Erythroblast (primary cell): ENCODE measurements at places on chromosomes 11 and 22.

- DNase-seq: no peak
Measured at GRCh38 chr11:111983187-111983986, 41.8 kb upstream of the DLAT start.

DNA sequence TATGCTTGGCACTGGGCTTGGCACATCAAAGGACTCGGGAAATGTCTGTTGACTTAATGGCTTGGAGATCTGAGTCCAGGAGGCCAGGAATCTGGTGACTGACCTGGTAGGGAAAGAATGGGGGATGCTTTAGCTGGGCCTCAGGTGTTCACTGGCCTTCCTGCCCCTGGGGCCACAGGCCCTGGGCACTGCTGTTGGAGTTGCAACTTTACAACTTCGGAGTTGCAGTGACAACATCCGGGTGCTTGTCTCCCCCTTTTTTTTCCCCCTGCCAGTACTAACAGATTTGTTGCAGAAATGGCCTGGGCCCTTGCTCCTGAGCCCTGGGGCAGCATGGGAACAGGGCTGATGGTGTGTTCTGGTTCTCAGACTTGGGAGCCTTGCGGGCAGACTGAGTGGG is 23.8 kb downstream of the OSBP2 start:
- DNase-seq: no peak

DNA sequence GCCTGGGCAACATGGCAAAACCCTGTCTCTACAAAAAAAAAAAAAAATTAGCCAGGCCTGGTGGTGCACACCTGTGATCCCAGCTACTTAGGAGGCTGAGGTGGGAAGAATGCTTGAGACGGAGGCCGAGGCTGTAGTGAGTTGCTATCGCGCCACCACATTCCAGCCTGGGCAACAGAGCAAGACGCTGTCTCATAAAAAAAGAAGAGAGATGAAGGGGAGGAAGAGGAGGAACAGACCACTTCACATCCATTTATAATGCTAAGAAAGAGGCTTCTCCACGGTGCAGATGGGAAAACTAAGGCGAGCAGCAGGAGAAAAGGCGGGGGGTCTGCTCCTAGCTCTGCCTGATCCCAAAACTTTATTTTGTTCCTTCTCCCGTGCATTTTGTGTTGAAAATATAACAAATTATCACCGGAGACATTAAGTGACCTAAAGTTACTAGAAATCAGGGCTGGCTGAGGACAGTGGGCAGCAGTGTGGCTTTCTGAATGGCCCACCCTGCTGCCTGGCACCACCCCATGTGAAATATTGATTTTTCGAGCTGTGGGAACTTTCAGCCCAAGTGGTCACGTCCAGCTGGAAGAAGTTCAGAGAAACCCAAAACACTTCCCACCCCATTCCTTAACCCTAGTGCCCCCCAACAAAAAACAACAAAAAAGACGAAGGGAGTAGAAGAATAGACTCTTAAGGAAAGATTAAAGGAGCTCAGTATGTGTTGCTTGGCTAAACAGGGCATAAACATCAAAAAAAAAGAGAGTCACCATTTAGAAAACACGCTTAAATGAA is 9.5 kb downstream of the MYH9 start:
- DNase-seq: no peak

DNA sequence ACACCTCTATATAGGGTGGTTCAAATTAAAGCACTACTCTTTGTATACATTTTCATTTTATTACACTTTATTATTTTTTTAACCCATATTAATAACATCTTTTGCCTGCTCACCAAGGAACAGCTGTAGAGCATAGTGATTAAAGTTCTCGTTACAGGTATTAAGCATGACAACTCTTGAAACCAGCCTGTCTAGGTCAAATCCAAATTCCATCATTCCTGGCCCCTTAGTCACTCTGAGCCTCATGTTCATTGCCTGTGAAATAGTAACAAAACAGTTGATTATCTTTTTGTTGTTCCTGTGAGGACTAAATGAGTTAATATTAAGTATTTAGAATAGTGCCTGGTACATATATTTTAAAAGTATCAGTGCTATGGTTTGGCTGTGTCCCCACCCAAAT is 334.5 kb downstream of the RAB38 start:
- DNase-seq: no peak

DNA sequence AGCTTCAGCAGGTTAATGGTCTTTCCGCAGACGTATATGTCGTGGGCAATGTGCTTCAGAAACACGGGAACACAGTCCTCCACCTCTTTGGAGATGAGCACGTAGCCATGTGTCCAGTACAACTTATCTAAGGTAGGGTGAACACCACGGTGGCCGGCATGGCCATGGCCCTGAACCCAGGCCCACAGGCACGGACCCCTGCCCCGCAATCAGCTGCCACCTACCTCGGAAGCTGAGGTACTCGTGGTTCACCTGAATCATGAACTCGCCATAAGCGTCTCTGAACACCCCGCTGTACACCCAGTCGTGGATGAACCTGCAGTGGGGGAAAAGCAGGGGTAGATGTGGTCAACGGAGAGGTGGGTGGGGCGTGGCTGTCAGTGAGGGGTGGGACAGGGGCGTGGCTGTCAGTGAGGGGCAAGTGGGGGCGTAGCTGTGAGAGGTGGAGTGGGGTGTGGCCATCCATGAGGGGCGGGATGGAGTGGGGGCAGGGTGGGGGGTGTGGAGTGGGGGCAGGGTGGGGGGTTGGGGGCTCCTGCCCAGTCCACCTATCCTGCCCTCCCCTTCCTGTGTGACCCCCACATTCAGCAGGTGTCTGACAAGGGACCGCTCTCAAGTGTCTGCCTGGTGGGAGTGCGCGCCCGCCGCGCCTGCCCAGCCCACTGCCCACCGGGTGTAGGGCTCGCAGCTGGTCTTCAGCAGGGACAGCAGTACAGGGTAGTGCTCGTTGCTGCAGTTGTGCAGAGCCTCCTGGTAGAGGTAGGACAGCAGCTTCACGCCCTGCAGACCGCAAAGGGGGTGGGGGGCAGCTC is 18.6 kb downstream of the TUBGCP6 start:
- DNase-seq: no peak

GRCh38 chr11:108790501-108791299 is 125.8 kb downstream of the DDX10 start:
- no peak for DNase-seq

GRCh38 chr22:42203609-42204008 is 66.8 kb downstream of the TCF20 start:
- no peak for DNase-seq

DNA sequence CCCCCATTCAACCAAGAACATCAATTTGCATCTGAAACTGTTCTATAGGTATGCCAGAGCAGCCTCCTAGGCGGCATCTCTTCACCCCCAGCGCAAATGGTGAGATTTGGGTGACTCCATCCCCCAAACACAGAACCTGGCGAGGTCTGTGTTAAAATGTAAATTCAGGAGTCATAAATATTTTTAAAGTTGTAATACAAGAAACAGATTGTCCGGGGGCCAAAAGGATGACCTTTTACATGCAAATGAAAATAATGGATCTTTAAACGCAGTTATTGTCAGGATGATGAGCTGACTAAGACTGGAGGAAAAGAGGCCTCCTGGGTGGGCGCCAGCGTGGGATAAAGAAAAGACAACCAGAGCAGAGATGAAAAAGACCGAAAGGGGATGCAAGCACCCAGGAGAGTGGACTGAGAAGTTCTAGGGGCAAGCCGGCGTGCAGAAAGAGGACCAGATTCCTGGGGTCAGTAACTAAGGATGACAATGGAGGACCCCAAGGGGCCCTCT is 16.0 kb upstream of the ADA2 start:
- DNase-seq: no peak

DNA sequence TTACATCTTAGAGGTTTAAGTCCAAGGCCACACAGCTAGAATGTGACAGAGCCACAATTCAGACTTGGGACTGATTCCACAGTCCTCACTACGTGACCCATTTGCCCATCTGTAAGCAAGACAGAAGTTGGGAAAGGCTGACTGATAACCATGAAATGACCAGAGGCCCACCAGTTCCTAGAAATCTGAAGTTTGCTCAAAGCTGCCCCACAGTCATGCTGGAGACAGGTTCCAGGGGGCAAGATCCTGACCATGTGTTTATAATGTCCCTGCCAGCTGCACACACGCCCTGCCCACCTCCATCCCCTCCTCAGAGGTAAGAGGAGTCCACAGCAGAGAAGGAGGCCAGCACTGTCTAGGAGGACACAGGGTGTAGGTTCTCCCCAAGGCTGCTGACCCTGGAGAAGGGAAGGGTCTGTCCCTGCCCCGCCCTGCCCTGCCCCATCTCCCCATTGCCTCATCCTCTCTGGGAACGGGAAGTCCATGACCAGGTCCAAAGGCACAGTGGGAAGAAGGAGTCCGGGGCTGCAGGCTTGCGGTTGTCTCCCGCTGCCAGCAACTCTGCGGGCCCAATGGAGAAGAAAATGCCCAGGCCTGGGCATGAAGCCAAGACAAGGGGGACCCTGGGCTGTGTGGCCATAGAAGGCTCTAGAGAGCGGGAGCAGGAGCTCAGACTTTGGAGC is 11.9 kb upstream of the OAF start:
- DNase-seq: no peak

- no peak for DNase-seq
Measured at GRCh38 chr11:8025123-8025522, 38.0 kb downstream of the EIF3F start.

DNA sequence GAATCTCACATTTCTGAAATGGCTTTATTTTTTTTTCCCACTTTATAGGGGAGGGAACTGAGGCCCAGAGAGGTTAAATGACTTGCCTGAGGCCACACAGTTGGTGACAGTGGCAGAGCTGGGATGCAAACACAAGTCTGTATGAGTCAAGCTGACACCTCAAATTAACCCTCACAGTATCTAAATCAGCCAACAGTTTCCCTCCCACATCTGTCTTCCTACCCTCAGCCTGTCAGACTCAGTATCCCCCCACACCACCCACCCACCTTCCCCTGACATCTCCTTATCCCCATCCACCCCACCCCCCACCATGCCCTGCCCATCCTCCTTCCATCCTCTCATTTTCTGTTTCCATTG is 95.2 kb downstream of the TP53I11 start:
- no peak for DNase-seq

DNA sequence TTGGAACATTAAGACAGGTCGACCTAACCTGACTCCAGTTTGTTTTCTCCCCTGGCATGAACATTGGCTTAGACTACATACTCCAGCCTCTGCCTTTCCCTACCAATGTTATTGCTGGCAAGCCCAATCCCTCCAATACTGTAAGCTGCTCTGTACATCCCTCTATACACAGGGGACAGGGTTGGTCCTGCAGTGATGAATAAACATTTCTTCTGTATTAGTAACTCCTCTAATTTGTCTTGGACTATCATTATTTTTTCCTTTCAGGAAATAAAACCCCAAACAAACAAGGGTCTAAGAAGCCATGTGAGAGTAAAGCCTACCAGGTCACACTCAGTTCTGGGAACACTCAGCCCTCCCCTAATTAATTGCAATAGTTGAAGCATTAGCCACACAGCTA is 35.1 kb upstream of the FJX1 start:
- DNase-seq: no peak

GRCh38 chr11:12148882-12149281 is 38.5 kb downstream of the MICAL2 start:
- DNase-seq: no peak

DNA sequence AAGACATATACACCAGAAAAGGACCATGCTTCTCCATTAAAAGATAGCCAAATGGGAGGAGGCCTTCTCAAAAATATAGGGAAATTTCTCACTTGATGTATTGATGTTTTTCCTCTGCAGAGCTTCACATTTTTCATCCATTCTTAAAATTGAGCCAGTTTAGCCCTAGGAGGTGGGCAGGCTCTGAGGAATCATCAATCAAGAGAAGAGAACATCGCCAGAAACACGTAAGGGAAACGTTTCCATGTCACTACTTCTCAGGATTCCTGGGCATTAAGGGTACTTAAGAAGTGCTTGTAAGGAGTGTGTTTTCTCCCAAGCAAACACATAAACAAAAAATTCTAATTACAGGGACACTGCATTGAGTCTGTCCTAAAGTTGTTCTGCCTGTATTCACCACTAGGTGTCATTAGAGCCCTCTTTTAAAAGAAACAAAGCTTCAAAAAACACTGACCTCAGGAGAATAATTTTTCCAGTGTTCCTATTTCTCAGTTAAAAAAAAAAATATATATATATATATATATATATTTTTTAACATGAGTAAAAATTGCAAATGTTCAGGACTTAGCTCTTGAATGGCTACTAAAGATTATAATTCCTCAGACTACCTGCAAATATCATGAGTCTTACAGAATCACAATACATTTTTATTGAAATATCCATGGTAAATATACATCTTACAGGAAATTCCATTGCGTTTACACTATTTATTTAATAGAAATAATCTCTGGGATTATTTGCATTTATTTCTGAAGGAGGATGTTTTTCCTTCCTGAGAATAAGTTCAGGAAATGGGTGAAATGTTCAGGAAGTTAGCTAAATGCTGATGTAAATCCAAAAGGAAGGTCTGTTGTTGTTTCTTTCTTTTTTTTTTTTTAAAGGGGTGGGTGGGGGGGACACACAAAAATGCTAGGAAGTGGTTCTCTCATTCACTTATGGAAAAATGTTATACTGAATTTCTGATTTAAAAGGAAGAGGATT is 16.0 kb downstream of the FZD4 start:
- peak; percentile 72 for DNase-seq

DNA sequence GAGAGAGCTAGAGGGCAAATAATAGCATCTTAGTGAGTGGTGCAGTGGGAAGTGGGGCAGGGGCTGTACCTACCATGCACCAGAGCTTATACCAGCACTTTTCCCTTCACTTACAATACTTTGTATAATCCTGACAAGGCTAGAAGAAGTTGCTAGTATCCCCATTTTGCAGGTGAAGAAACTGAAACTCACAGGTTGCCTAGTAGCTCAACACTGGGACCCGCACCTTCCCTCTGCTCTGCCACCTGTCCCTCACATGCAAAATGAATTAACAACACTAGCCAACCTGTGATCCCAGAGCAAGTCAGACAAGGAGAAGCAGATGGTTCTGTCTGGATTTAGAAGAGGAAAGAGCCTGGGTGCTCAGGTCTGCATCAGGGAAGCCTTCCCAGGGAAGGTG is 510.4 kb downstream of the BUD13 start:
- no peak for DNase-seq

DNA sequence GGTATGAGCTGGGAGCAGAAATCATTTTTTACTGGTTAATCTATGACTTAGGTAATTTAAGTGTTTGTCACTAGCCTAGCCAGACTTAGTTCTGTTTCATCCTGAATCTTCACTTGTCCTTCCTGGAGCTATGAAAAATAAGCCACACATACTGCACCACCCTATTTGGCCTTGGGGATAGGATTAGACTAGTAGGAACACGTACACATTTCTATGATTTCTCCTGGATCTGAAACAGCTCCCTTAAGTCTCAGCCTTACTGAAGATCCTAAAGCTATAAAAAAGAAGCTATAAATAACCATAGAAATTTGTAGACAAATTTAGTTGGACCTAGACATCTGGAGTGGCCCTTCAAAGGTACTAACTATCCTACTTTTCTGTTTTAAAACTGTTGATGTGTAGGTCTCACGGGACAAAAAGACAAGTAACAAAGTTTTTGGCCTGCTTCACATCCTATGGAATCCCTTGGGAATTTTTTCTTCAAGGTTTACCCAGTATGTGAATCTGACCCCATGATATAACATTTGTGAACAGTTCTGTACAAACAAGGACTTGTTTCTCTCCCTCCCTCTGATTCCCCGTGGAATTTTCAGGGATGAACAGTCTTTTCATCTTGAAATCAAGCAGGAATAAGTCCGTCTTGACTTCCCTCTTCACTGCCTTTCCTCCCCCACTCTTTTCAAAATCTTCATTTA is 275.0 kb downstream of the FAM76B start:
- DNase-seq: no peak

GRCh38 chr11:76637491-76638269 is 32.9 kb downstream of the LRRC32 start:
- DNase-seq: no peak
